CD4-positive, alpha-beta T cell treated with Interleukin-6 for 4 hours (primary cell): ENCODE measurements at places on chromosomes 7 and 10.

- no peak for DNase-seq
These were observed 105.0 kb upstream of the DGKB start for GRCh38 chr7:15007507-15007906.

- DNase-seq = no peak
These were observed 38.2 kb upstream of the BET1 start for GRCh38 chr7:94042381-94042780.

GRCh38 chr10:25675204-25675603 is 258.8 kb upstream of the MYO3A start:
- DNase-seq = no peak

GRCh38 chr7:108007261-108007660 is 4.3 kb upstream of the LAMB1 start:
- DNase-seq = no peak

DNA sequence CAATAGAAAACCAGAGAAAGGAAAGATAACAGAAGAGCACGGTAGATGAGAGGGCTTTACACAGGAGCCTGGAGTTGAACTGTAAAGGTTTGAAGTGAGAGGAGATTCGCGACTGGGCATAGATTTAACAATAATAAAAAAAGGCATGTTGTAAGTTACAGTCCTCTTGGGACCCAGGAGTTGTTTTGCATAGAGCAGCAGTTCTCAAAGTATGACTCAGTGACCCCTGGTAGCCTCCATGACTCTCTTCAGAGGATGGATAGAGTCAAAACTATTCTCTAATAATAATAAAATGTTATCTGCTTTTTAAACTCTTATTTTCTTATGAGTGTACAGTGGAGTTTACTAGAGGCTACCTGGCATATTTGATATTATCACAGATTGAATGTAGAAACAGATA is 262.3 kb downstream of the SORCS3 start:
- no peak for DNase-seq

- peak; percentile 21 for DNase-seq
These were observed 51.6 kb upstream of the ARL4A start for GRCh38 chr7:12635830-12636229.

- no peak for DNase-seq
These were observed 31.2 kb downstream of the GRK5 start for GRCh38 chr10:119238577-119238976.

DNA sequence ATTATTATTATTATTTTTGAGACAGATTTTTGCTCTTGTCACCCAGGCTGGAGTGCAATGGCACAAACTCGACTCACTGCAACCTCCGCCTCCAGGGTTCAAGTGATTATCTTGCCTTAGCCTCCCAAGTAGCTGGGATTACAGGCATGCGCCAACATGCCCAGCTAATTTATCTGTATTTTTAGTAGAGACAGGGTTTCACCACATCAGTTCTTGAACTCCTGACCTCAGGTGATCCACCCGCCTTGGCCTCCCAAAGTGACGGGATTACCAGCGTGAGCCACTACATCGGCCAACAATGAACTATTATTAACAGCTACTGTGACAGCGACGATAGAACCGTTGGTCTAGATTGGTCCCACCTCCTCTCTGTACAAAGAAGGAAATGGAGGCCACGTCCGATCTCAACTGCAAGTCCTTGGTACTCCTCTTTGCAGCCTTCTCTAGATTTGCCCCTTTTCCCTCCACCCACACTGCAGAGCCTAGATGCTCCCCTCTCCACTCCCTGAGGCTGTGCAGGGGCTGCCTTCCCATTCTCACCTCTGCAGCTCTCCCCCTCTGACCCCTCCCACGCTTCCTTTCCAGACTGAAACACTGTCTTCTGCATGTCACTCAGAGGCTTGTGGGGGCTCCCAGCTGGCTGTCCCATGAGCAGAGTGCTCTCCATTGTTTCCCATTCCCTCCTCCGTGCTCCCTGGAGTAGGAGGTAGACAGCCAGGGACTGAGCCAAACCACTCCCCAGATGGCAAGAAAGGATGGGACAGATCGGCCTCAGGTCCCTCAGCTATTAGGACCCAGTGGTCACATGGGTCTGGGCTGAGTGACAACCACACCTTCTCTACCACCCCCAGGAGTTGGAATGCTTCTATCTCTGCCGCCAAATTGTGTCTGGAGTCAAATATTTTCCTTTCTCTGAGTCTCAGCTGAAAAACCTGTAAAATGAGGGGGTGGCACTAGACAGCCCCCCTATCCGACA is 2.3 kb downstream of the LOXL4 start:
- DNase-seq = no peak

DNA sequence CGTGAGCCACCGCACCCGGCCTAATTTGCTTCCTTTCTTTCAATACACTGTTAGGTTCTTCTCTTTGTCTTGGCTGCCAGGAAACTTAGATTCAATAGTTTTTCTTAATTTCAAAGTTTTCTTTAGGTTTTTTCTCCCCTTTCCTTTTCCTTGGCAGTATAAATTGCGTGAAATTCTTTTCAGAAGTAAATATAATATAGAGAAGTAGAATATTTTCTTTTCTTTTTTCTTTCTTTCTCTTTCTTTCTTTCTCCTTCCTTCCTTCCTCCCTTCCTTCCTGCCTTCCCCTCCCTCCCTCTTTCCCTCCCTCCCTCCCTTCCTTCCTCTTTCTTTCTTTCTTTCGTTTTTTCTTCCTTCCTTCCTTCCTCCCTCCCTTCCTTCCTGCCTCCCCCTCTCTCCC is 1.7 kb downstream of the LRGUK start:
- DNase-seq = no peak

- peak; percentile 76 for DNase-seq
These were observed 55.4 kb upstream of the LMTK2 start for GRCh38 chr7:98051118-98051744.

GRCh38 chr7:133688483-133689239 is 435.8 kb downstream of the EXOC4 start:
- no peak for DNase-seq

- no peak for DNase-seq
These were observed 220.4 kb downstream of the HDAC9 start for GRCh38 chr7:18715988-18716387.

GRCh38 chr7:98483276-98483963 is 82.5 kb upstream of the BAIAP2L1 start:
- DNase-seq = no peak

DNA sequence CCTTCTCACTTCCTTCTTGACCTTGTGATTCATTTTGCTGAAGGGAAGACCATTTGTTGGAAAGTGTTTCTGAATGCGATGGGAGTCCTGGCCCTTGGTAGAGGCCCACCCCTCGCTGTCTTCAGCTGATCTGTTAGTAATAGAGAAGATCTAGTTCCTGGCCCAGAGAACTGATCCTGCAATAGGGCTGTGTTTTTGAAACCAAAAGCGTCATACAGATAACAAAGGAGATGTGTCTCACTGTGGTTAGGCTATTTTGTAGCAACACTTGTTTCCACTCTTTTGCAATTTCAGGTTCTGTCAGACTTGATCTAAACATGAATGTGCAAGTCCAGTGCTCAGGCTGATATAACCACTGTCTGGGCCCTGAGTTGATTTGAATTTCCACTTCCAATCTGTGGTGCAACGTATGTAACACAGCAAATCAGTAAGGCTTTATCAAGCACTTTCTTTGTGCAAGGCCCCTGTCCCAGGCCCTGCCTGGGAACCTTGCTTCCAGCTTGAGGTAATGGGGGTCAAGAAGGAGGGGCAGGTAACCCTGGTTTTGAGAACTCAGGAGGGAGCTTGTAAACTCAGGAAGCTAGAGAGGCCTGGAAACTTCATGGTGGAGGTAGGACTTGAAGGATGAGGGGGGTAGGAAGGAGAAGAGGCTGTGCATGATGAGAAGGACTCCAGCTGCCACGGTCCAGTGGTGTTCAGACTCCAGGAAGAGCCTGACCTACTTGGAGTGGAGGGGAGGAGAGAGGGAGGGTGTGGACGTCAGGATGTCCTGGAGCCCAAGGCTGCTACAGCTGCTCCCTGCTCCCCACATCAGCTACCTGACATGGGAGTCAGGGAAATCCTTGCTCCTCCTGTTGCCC is 42.2 kb upstream of the SRGN start:
- peak; percentile 36 for DNase-seq

DNA sequence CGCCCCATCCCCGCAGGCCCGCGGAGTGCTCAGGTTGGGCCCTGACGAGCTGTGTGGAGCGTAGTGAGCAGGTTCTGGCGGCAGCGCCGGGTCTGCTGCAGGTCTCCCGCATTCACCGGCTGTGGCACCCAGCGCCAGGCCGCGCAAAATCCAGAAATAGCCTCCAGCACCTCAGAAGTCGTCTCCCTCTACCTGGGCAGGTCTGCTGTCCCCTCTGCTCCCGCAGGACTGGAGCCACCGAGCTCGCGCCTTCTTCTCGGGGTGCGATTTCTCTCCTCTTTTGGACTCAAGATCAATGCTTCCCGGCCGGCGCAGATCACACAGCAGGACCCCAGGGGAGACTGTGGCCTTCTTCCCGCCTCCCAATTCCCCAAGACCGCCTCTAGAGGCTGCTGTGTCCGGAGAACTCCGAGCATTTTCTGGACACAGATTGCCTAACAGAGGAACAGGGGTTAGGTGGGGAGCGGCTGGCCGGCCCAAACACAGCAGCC is 8.4 kb downstream of the TLX1 start:
- DNase-seq = no peak

- no peak for DNase-seq
These were observed 19.7 kb downstream of the RPS24 start for GRCh38 chr10:78053211-78053868.

DNA sequence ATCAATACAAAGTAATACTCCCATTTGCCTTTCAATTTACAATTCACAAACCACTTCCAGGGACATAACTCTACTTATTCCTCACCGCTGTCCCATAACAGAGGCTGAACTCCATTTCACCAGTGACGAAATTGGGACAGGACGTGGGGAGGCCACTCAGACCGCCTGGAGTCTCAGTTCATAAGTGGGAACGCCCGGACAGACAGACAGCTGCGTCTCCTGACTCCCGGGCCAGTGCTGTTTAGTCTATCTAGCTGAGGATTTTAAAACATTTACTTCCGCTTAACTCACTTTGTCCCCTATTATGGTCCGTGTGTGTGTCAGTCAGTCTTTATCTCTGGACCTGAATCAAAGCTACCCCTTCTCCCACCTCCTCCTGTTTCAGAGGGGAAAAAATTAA is 67.4 kb upstream of the ZNF438 start:
- DNase-seq = no peak

- no peak for DNase-seq
These were observed 38.1 kb upstream of the AOAH start for GRCh38 chr7:36762394-36762793.

DNA sequence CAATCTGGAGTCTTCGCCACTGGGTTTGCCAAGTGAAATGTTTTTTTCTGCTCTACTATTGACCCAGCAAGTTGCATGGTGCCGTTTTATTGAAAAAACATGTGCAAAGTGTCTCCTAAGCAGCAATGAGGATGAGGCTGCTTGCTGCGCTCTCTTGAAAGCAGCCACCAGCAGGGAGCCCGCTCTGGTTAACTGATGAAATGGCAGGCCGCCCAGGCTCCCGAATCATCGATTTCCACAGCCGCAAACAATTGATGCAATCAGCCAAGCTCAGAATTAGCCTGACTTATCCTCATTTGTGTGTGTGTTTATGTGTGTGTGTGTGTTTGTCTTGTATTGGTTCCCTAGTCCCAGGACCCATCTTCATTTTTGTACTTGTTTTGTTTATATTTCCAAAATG is 22.2 kb upstream of the LYZL1 start:
- DNase-seq = no peak

GRCh38 chr7:158056761-158057160 is 530.9 kb downstream of the PTPRN2 start:
- no peak for DNase-seq

DNA sequence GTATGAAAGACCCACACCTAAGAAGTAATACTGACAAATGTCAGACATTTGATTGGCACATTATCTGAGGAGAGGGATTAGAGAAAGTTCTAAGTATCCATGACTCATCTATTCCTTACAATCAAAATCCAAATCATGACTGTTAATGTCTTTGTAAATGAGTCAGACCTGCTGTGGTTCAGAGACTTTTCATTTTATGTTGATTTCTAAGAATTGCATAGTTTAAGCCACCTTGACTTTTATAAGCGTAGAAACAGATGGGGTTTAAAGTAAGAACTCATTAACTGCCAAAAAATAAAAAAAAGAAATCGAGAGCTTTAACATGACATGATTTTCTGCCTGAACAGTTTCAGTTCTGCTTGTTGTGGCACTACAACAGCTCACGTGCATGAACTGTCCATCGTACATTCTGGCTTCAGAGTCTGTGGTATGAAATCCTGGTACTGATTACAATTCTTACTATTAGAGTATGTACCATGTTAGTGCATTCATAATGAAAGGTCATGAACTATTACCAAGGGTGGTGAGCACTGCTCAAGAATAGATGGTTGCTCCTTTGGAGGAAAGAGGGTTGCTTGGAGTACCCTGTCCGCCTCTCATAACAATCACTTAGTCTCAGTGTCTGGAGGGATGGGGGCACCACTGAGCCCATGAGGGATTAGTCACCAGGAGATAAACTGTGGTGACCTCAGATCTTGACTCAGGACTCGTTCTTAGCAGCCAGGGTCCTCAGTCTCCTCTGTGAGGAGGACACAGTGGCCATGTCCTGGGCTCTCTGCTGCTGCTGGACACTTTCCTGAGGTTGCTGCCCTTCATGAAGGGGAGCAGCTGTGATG is 42.2 kb downstream of the ACSM6 start:
- no peak for DNase-seq

GRCh38 chr7:105367458-105367857 is 21.3 kb downstream of the SRPK2 start:
- no peak for DNase-seq

DNA sequence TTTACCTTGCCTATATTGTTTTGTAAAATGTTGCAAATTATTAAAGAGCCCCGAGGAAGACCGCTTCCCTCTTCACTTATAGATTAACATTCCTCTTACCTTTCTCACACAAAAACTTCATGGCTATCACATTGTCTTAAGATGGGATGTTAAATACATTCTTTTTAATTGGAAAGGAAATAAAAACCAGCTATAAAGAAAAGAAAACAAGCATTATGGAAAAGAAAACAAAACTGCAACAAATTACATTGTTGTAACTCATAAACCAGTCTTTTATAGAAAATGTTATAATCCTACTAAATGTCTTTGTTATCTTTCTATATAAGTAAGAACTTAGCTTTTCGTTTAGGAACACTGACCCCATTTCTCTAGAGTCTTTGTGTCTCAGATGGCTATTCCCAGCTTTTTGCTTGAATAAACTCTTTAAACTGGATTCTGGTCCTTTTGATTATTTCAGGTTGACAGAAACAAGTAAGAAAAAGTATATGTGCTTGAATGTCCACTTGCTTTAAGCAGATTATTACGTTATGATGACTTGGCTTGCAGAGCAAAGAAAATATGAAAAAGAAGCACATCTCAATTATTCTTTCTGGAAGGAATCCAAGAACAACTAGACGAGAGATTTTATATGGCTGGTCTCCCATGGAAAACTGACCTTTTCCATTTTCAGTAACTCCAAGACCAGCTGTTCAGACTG is 128.2 kb downstream of the AKR1D1 start:
- no peak for DNase-seq

DNA sequence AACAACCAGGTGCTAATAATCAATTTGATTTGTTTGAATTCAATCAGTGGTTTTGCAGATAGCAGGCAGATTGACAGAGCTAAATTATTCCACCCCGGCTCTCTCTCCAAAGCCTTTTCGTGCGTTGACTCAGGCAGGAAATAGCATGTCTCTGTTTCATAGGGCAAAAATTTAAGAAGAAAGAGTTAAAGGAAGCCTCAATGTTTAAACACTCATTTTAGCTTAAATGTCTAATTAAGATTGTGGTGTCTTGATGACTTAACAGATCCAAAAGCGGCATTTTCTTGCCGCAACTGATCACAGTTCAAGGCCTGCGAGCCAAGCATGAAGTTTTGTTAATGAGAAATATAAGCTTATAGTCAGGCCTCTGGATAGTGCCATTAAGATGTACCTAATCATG is 1051.1 kb upstream of the AUTS2 start:
- DNase-seq = no peak
